ENCODE measurements at places on chromosomes 11 and 22.

- no peak for DNase-seq
These were observed 52.5 kb downstream of the RELT start for GRCh38 chr11:73428699-73429098.

DNA sequence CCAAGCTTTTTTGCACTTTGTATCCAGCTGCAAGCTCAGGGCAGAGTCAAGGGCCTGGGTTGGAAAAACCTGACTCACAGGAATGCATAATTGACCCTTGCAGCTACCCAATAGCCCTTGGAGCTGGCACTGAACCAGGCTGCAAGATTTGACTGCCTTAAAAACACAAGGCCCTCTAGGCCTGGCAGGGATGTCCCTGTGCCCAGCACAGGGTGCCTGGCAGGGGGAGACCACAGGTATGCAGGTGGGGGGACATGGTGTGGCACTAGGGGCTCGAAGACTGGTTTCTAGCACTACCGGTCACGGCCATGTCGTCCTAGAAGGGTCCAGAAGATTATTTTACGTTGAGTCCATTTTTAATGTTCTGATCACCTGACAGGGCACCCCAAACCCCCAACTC is 30.2 kb downstream of the SBF1 start:
- DNase-seq, result no peak

- no peak for DNase-seq
These were observed 1.6 kb downstream of the SPTBN2 start for GRCh38 chr11:66727282-66728037.

GRCh38 chr11:59011655-59012397 is 72.5 kb downstream of the GLYATL1 start:
- no peak for DNase-seq

DNA sequence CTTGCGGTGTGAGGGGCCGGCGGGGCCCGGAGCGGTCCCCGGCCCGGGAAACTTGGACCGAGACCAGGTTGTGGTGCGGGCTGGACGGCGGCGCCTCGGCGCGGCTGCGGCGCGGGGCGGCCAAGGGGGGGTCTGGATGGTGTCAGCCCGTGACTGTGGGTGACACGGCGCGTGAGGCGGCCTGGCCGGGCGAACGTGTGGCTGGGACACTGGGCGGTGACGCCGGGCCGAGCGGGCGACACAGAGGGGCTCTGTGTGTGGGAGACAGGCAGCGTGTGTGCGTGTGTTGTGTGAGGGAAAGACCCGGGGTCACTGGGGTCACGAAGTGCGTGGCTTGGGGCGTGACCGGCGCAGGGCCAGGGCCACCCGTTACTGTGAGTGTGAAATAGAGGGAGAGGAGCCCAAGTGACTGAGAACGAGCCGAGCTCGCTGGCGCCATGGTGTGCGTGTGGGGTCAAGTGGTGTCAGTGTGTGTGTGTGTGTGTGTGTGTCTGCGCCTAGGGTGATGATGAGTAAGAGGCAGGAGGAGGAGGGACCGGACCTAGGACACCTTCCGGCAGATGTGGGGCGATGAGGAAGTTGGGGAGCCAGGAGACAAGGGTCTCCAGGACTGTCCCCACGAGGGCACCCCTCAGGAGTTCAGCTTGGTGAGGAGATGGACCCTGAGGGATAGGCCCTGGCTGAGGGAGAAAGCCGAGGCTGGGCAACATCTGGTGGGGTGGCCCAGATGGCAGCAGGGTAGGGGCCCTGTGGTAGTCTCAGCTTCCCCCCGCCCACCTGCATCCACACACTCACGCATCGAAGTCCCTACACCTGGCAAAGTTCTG is 817 bp downstream of the RELT start:
- DNase-seq, result peak; percentile 24

GRCh38 chr11:83192606-83193245 is 786 bp upstream of the ANKRD42 start:
- no peak for DNase-seq

DNA sequence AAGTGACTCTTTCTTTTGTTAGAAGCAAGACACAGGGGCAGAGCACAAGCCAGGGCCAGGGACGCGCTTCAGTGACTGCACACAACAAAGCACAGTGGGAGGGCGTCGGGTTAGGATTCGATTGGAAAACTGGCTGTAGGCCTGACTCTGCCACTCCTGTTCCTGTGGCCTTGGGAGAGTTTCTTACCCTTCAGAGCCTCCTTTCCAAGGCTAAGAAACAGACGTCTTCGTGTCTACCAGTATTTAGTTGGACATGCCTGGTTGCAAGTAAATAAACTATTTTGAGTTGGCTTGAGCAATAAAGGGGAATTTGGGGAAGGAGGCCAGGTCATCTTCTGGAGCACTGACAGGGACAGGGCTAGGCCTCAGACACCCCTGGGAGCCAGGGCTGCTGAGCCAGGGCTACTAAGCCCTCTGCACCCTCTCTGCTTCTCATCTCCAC is 549.1 kb downstream of the INSC start:
- DNase-seq, result no peak

DNA sequence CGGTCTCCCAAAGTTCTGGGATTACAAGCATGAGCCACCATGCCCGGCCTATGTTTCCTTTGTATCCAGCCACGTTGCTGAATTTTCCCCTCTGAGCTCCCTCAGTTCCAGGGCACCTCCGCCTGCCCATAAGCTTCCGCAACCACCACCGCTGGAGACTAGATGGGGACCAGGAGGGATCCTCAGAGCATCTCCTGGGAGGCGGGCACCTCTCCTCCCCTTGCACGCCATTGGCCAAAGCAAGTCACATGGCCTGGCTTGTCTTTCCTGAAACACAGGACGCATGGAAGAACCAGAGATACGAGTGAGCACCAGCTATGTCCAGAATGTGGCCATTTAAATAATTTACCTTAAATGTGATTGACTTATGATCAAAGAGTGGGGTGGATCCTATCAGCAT is 388.3 kb downstream of the BRD1 start:
- DNase-seq, result no peak

DNA sequence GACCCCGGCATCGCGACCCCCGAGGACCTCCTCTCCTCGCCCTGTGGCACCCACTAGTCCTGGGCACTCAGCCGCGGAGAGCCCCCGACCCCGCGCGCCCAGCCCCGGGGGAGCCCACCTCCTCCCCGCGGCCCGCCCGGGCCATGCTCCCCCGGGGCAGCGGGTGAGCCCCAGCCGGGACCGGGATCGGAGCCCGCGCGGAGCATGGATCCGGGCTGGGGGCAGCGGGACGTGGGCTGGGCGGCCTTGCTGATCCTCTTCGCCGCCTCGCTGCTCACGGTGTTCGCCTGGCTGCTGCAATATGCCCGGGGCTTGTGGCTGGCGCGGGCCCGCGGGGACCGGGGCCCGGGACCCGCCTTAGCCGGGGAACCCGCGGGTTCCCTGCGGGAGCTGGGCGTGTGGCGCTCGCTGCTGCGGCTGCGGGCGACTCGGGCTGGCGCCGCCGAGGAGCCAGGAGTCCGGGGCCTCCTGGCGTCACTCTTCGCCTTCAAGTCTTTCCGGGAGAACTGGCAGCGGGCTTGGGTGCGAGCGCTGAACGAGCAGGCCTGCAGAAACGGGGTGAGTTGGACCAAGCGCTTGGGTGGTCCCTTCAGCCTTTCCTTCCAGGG is 498 bp downstream of the C2CD2L start:
- no peak for DNase-seq
